Spleen (tissue), 13 donors: ENCODE measurements at places on chromosomes 11 and 22. TPM values are rescaled to one million over a fixed set of nuclear protein-coding genes. Genes with fewer than 3 reads are reported as not detected.

DNA sequence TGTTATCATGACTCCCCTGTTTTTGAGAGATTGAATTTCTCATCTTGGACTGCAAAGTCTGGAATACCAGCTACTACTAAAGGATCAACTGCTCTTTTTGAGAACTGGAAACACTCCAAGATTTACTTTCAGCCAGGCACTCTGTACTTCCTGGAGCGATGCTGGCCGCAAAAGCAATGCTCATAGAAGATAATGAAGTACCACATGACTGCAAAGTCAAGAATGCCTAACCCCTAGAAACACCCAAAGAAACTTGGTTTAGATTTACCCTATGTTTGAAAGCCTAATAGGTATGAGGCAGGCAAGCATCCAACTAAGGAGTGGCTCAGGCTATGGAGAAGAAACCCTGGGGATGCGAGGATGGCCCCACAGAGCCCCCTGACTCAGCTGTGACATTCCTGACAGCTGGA is 47.7 kb upstream of the ARHGAP20 start:
- DNase-seq, result no peak

GRCh38 chr11:104731890-104732289 is 166.4 kb downstream of the CASP12 start:
- DNase-seq, result no peak

DNA sequence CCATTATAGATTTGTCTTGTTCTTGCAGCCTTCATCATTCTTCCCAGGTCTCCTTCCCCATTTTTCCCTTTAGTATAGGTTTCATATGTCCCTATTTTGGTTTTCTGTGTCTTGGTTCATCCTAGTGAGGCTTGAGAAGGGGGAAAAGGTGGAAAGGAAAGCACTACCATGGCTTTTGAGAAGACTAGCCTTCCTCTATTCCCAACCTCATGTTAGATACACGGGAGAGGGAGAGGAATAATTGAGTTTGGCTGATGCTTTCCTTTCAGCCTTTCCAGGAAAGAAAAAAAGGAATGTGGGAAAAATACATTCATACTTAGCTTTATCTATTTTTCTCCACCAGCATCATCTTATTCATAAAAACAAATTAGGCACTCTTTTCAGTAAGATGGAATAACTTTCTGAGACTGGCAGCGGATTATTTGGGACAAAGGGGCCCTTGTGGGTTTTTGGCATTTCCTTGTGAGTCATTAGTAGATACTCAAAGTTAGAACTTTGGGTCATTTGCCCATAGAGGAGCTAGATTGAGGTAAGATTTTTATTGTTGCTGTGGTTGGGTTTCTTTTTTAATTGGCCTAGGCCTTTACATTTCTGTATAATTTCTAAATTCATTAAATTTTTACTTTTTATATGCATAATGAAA is 23.8 kb downstream of the CAPRIN1 start:
- DNase-seq, result no peak

DNA sequence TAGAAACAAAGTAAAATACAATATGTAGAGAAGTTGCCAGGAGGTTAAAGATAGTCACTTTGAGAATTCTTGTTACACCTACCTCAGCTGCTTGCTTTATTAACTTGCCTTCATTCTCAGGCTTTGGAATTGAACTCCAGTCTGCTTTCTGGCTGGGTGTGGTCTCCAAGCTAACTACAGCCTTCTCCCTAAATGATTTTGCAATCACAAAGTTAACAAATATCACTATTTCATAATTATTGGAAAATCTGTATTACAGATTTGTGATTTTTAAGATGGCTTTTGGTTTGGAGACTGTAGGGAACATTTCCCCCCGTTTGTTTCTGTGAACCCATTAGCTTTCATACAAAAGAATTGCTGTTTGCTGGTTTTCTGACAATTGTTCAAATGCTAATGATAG is 2.2 kb downstream of the PLAAT5 start:
- DNase-seq, result no peak

MAJIN gene
- total RNA-seq, result not detected

IRAG1 gene
- total RNA-seq, result 9.4 TPM
